Activated CD4-positive, alpha-beta T cell treated with anti-CD3 and anti-CD28 coated beads, Interleukin-2, amount 50 U/mL, for 4 hours (primary cell): ENCODE measurements at places on chromosomes 7 and 10.
A peak's percentile ranks its signal among the peaks of the same experiment; 100 is the strongest.

DNA sequence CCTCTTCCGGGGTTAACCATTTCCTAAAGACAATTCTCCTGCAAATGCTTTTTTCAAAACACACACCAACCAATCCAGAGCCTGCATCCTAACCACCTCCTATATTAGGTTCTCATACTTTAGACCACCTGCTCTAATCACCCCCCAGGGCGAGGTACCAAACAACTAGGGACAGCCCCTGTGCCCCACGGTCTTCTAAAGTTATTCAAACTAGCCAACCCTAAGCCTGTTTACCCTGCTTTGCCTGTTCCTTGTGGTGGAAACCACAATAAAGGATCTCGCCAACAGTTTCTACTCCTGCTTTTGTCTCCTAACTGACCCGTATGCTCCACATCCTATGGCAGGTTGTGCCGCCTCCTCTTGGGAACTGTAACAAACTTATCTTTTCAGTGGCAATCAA, 21.1 kb downstream of the SP4 start:
- DNase-seq = no peak

DNA sequence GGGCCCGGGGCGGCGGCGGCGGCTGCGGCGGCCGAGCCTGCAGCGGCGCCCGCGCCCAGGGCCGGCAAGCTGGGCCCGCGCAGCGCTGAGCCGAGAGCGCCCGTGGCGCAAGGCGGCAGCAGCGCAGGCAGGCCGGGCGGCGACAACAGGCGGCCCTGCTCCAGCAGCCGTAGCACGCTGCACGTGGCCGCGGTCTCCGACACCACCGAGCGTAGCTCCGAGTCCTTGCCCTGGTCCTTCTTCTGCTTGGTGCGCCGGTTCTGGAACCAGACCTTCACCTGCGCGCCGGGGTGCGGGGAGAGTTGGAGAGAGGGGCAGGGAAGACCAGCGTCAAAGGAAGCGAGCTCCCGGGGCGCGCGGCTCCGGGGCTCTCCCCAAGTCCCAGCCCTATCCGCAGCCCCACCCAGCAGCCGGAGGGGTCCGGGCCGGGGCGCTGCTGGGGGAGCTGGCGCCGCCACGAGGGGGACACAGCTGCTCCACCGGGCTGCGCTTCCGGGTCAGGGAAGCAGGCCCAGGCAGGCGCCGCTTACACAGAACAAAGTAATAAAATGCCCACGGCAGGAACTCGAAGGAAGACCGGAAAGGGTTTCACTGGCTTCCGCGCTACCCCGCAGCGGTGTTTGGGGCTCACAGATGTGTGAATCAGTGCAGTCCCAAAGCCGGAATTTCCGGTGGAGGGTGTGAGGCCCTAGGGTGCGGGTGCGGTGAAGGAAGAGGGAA, 3.6 kb downstream of the VAX1 start:
- no peak for DNase-seq

DNA sequence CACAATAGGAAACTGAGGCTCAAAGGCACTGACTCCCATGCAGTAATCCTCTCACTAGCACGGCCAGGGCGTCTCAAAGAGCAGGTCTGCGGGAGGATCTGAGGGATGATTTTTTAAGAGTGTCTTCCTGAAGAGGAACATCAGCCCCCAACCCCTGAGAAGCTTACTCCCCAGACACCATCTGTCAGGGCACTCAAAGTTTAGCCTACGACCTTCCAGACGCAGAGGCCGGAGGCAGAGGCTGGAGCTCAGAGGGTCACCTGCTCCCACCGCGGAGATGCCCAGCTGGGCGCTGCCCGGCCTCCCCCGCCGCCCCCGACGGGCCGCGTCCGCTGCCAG, 1.7 kb downstream of the ZNF777 start:
- no peak for DNase-seq

GRCh38 chr10:131910663-131911314, 10.0 kb downstream of the PPP2R2D start:
- DNase-seq = no peak

GRCh38 chr7:115004121-115004520, 82.2 kb downstream of the MDFIC start:
- DNase-seq = no peak

- no peak for DNase-seq
Observed at GRCh38 chr10:50566150-50566549, 57.6 kb downstream of the SGMS1 start.

GRCh38 chr7:148011753-148012152, 578.8 kb upstream of the C7orf33 start:
- no peak for DNase-seq

GRCh38 chr7:94697035-94697974, 41.4 kb upstream of the SGCE start:
- no peak for DNase-seq

DNA sequence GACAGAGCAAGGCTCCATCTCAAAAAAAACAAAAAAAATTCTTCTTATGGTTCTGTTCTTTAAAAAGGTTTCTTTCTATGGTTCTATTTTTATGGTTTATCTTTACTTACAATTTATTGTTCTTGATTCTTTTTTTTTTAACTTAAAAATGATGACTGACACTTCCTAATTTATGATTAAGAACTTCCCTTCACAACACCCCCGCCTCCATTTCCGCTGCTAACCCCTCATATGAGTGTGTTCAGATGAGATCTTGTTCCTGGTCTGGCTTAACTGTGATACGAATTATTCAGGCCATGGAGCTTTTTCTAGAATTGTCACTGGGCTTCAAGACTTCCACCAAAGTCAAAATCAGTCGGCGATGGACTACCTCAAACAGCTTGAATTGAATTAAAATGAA, 33.9 kb downstream of the PTER start:
- peak; percentile 7 for DNase-seq

- DNase-seq = no peak
Observed at GRCh38 chr7:1106793-1107421, 19.0 kb downstream of the GPER1 start.

- no peak for DNase-seq
Observed at GRCh38 chr7:31814187-31814586, 127.2 kb downstream of the PPP1R17 start.

- no peak for DNase-seq
Observed at GRCh38 chr10:18278181-18278580, 138.0 kb downstream of the CACNB2 start.

- no peak for DNase-seq
Observed at GRCh38 chr7:85156661-85157208, 30.1 kb downstream of the SEMA3D start.

DNA sequence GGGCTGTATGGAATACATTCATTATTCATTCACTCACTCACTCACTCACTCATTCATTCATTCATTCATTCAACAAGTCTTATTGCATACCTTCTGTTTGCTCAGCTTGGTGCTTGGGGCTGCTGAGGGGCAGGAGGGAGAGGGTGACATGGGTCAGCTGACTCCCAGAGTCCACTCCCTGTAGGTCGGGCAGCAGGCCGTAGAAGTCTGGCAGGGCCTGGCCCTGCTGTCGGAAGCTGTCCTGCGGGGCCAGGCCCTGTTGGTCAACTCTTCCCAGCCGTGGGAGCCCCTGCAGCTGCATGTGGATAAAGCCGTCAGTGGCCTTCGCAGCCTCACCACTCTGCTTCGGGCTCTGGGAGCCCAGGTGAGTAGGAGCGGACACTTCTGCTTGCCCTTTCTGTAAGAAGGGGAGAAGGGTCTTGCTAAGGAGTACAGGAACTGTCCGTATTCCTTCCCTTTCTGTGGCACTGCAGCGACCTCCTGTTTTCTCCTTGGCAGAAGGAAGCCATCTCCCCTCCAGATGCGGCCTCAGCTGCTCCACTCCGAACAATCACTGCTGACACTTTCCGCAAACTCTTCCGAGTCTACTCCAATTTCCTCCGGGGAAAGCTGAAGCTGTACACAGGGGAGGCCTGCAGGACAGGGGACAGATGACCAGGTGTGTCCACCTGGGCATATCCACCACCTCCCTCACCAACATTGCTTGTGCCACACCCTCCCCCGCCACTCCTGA, 2.4 kb downstream of the EPO start:
- no peak for DNase-seq

GRCh38 chr10:98400482-98400881, 14.5 kb downstream of the PYROXD2 start:
- no peak for DNase-seq
